ENCODE measurements at places on chromosomes 2 and 18. TPM values are rescaled to one million over a fixed set of nuclear protein-coding genes. Genes with fewer than 3 reads are reported as not detected.

GRCh38 chr2:70368545-70368944, 66.7 kb upstream of the FAM136A start:
- DNase-seq = no peak

GRCh38 chr2:238256594-238257104, 16.8 kb upstream of the HES6 start:
- peak; percentile 62 for DNase-seq

DNA sequence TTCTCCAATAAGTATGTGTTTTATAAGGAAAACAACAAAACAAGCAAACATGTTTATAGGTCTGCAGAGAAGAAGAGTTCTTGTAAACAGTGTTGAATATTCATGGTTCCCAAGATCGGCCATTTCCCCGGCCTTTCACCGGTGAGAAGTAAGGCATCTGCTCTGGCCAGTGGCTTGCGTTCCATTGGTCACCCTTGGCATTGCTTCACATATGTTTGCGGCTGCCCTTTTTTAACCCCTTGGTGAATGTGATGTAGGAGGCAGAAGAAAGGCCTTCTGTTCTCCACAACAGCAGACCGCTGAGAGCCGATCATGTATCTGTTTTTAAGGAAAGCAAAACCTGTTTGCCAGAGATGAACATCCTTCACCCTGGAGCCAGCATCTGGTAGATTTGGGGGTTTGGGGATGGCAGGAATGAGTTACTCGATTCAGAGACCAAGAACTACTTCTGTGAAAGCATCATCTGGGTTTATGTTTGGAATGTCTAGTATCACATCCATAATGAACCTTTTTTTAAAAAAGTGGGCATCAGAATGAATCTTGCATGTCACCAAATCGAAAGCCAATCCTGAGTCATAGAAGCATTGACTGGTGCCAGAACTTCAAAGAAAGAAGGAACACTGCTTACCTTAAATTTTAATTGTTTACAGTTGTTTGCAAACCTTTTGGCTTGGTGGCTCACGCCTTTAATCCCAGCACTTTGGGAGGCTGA, 112.3 kb downstream of the AGAP1 start:
- no peak for DNase-seq

GRCh38 chr18:22483407-22483806, 65.7 kb upstream of the CTAGE1 start:
- no peak for DNase-seq

- DNase-seq = no peak
Measured at GRCh38 chr2:157304811-157305722, 20.6 kb downstream of the ERMN start.

DNA sequence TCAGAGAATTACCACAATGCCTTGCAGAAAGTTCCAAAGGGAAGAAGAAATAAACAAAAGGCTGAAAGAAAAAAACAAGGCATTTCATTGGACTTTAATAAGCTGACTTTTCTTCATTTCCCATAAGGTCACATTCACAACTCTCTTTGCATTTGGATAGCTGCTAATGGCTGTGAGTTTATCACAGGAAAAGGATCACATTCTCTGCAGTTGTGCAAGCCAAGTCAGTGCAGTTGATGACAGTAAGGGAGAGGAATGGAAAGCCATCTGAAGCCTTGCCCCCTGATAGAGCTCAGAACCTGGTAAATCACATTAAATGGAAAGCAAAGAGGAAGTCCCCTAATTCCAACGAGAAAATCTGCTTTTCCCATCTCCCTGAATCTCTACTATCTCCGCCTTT, 950.6 kb downstream of the CNTNAP5 start:
- DNase-seq = no peak

DNA sequence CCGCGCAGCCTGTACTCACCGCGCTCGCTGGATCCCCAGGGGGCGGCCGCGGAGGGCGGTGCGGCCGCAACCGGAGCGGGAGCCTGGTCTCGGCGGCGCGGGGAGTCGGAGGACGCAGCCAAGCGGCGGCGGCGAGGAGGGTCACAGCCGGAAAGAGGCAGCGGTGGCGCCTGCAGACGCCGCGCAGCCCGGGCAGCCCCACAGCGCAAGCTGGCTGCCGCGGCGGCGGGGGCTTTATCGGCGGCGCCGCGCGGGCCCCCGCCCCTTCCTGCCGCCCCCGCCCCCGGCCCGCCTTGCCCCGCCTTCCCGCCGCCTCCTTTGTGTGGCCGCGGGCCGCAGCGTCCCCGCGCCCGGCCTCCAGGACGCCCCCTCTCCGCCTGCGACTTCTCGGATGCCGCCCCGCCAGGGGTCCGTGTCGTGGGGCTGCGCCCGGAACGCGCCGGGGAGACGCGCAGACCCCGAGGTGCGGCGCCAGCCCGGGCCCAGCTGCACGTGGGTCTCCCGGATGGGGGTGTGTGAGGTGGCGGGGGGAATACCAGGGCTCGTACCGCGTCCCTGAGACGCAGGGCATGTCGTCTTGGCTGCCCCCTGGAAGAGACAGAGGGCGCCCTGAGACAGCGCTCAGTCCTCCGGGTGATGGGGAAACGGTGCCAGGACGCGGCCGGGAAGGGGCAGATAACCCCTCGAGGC, at the start of gene SERPINE2:
Gene SERPINE2 (minus strand): TSS at position 207 of the 690 bp plus-strand sequence. CDS start 37,386 bp downstream, outside the sequence.
- peak; percentile 57 for DNase-seq

- DNase-seq = no peak
Measured at GRCh38 chr2:96181529-96181928, 27.1 kb downstream of the STARD7 start.

DNA sequence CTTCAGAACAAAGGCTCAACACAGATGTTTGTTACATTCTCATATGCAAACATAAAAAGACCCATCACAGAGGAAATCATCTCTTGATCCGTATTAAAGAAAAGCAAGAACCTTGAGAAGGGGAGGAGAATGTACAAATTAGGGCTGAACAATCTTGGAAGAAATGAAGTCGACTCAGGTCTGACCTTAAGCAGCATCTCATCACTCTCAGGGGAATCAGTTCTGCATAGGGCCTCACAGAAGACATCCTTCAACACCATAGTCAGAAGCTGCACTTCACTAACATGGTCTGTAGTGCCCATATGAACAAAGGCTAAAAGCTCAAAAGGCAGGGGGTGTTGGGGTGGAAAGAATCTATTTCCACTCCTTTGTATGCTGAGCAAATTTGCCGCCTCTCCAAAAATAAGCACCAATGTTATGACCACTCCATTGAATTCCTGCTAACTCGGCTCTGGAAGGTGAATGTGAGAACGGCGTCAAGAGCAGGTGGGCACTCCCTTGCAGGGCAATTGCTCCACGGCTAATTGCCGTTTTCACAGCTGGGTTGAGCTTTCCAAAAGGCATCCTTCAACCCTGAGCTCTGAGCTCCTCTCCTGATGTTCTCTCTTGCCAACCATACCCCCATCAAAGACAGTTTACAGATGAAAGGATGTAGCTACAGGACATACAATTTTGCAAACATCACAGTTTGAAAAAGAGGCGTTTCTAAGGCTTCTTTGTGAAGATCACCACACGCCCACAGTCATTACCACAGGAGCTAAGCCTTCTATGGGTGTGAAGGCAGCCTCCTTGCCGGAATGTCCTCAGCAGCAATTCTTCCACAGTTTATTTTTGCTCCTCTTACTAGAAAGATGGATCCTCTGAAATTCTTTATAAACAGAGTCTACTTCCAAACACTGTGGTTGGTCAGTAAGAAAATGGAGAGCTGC, 10.0 kb downstream of the KLF7 start:
- DNase-seq = no peak

DNA sequence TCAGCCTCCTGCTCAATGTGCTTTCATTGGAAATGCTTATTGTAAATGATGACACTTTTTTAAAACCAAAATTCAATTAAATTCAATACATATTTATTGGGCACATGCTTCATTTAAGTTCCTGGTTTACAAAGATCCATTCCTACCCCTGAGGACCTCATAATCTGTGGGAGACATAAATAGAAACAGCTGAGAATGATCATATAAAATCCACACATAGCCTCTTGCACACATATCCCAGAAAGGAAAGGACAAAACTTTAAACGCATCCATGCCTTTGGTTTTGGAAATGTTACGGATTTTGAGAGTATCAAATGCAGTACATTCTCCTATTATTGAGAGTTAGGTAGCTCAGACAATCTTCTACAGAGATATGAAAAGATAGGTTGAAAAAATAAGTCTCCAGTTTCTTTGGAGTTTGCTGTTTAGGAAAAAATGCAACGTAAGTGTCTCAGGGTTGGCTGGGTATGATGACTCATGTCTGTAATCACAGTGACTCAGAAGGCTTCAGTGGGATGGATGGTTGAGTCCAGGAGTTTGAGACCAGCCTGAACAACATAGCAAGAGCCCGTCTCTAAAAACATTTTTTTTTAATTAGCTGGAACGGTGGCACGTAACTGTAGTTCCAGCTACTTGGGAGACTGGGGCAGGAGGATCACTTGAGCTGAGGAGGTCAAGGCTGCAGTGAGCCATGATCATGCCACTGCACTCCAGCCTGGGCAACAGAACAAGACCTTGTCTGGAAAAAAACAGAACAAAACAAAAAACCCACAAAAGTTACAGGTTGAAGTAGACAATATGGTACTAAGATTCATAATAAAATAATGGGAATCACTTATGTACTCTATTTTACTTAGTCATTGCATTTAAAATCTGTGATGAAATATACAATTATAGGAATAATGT, 3.9 kb upstream of the PRELID3A start:
- no peak for DNase-seq

- no peak for DNase-seq
Measured at GRCh38 chr2:26461601-26462023, 16.3 kb downstream of the OTOF start.

DNA sequence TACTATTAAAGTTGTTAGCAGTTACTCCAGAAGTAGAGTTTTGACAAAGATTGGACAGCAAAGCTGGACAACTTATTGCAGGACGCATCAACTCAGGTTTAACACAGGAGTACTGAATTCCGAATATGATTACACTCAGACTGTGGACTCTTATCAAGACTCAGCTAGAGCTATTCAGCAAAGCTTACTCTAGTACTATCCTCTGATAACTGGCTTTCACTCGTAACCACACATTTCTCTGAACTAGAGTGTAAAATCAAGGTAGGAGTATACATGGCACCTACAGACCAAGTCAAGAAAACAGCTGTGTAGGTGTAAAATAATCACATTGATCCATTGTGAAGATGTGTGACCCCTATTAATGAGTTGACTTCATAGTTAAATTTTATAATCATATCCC, 154.2 kb downstream of the RIT2 start:
- DNase-seq = no peak

DNA sequence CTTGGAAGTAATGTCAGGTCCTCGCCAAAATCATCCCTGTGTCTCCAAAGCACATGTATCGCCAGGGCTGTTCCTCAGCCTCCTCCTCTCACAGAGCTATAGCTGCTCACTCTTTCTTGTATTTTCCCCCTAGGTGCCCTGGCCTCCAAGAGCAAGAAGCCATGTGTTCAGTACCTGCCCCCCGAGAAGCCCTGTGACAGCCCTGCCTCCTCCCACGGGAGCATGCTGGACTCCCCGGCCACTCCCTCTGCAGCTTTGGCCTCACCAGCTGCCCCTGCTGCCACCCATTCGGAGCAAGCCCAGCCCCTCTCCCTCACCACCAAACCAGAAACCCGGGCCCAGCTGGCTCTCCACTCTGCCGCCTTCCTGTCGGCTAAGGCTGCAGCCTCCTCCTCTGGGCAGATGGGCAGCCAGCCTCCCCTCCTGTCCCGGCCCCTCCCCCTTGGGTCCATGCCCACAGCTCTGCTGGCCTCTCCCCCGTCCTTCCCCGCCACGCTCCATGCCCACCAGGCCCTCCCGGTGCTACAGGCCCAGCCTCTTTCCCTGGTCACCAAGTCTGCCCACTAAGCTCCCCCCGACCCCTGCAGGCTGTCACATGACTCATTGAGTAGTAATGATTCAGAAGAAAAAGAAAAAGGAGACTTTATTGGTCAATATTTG, 18.8 kb downstream of the TGOLN2 start:
- peak; percentile 34 for DNase-seq

- no peak for DNase-seq
Measured at GRCh38 chr18:292271-292670, 24.4 kb upstream of the THOC1 start.

DNA sequence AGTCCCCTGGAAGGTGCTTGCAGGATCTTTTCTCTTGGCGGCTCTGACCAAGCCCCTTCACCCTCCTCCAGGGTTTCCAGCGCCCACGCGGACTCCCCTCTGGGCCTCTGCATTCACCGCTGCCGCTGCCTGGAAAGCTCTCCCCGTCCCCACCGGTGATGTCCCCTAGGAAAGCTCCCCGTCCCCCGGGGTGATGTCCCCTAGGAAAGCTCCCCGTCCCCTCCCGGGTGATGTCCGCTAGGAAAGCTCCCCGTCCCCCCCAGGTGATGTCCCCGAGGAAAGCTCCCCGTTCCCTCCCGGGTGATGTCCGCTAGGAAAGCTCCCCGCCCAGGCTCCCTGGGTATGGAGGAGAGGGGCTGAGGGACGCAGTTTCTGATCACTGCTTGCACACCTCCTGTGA, 27.9 kb downstream of the ZAP70 start:
- no peak for DNase-seq

DNA sequence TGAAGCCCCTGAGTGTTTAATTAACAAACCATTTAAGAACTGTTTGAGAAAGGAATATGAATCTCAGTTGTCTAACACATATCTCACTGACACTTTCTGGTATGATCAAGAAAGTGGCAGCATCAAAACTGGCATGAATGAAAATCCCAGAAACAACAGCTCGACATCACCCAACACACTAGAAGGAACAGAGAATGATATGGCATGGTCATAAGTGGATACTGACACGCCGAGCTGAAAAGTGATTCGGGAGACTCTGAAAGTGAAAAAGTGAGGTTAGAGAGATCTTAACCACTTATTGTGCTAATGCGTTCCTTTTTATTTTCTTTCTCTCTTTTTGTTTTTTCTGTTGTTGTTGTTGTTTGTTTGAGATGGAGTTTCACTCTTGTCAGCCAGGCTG, 37.9 kb downstream of the MRPL35 start:
- DNase-seq = no peak

DNA sequence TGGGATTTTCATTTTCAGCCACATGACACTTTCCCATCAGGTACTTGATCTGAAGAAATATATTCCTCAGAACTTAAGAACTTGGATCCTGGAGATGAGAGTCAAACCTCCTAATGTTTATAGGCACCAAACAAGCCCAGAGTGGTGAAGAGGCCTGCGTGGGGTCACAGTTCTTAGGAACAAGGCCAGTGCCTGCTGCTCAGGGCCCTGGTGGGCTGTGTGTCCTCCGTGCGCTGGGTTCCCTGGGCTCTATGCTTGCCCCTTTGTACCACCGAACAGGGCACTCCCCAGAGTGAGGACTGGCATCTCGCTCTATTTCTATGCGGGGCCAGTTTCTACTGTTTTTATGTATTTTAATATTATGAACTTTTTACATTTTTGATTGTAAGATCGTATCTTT, 76.0 kb upstream of the RBM44 start:
- no peak for DNase-seq

DNA sequence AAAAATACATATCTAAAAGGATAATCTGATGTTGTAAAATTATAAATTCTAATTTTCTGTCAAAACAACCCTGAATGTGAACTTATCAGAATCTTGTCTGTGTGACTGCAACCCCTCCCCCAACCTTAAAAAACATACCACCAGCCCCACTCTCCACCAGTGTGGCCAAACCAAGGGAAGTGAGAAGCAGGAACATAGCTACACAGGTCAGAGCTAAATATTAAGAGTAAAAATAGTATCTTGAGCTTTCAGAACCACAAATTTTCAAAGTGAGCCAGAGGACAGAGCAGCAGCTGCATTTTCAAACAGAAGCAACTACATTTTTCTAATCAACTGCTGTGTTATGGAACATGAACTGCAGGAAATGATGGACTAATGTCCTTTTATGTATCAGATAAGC, 156.7 kb downstream of the SLC4A10 start:
- DNase-seq = no peak

The RNASEH1 gene
- 20.0 TPM for total RNA-seq

The CPSF3 gene
- total RNA-seq = 16.1 TPM

The ABCG5 gene
- not detected for total RNA-seq

The AQP12A gene
- total RNA-seq = not detected

The PSMA8 gene
- not detected for total RNA-seq

The SPATA3 gene
- total RNA-seq = not detected

The DCAF17 gene
- 7.1 TPM for total RNA-seq

The OTX1 gene
- total RNA-seq = not detected
